ENCODE measurements at places on chromosomes 1 and 21.

- peak; percentile 6 for DNase-seq
Measured at GRCh38 chr21:22791986-22792560, 1793.9 kb downstream of the NCAM2 start.

GRCh38 chr1:34162852-34163766 lies 1.9 kb downstream of the CSMD2 start:
- DNase-seq: peak; percentile 89

- no peak for DNase-seq
Measured at GRCh38 chr1:211650904-211651303, 24.5 kb downstream of the NEK2 start.

DNA sequence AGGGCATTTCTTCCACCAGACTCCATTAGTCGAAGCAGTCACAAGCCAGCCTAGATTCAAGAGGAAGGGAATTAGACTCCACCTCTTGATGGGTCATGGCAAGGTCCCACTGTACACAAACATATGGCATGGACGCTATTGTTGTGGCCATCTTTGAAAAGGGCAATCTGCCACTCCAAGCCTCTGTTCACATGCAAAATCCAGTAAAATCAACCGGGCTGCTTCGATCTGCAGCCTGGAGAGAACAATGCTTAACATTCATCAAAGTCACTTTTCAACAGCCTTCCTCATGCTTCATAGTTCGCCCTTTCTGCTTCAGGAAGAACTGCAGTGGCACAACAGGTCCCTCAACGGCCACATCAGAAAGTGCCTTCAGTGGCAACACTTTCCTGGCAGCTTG lies 28.0 kb upstream of the GJB5 start:
- DNase-seq: no peak

DNA sequence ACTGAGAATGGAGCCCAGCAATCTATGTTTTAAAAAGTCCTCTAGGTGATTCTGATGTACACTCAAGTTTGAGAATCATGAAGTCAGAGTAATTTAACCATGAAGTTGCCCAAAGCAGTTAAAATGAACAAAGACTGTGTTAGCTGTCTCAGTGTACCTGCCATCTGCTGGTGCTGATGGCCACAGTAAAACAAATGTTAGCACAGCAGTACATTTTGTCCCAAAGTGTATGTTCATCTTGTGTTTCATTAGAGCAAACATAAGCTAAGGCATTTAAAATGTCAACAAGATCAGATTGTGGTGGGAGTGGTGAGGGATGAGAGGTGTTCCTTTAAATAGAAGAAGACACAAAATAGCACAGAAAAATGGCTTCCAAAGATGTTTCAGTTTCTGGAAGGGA lies 31.1 kb downstream of the FYB2 start:
- DNase-seq: no peak

- no peak for DNase-seq
Measured at GRCh38 chr21:28233536-28234220, 759.0 kb downstream of the LTN1 start.

GRCh38 chr1:24928689-24929397 lies 1.2 kb downstream of the RUNX3 start:
- DNase-seq: no peak

GRCh38 chr1:111563619-111564018 lies 56.0 kb upstream of the RAP1A start:
- peak; percentile 42 for DNase-seq

GRCh38 chr21:41029571-41029970 lies 138.4 kb upstream of the BACE2 start:
- no peak for DNase-seq

- DNase-seq: no peak
Measured at GRCh38 chr1:235553112-235553551, 48.9 kb upstream of the B3GALNT2 start.

DNA sequence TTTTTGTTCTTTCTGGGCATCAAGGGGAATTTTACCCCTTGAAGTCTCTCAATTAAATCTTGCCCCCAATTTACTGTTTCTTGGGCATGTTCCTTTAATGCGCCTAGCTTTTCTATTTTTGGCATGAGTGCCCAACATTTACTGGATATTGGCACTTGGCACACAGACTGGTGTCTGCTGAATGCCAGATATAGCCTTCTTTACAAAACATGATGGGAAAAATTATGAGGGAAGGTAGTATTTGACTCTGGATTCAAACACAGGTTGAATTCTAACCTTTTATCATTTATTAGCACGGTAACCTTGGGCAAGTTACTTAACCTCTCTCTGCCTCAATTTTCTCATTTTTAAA lies 88.3 kb upstream of the GPR52 start:
- no peak for DNase-seq

DNA sequence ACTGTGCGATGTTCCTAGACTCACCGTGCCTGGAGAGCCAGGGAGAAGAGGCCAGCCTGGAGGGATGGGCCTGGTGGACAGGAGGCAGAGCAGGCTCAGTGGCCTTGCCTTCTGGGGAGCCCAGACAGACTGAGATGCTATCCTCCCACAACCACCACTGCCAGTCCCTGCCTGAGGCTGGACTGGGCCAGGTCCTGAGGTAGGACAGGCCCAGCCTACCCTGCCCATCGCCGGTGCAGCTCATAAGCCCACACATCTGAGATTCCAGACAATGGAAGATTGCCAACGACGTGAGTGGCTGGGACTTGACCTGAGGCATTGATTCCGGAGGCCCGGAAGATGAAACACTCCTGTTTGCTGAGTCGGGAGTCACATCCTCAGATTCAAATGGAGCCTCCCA lies 5.8 kb downstream of the CLEC20A start:
- DNase-seq: no peak

DNA sequence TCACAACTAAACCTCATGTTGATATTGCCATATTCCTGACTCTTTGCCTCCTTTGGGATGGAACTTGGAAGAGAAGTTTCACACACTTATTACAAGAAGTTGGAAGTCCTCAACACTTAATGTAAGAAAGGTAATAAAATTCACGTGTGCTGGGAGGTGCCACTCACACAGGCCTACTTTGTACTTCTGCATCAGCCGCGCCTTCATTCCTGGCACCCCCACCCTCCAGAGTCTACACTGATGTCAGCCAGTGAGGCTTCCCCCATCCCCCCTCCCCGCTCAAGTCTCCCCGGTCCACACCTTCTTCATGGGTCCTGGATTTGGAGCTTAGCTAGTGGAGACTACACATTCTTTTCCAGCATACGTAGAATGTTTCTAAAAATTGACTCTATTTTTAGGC lies 24.8 kb upstream of the SLC45A1 start:
- no peak for DNase-seq

- peak; percentile 23 for DNase-seq
Measured at GRCh38 chr1:46653405-46653958, 14.7 kb downstream of the ATPAF1 start.

- DNase-seq: no peak
Measured at GRCh38 chr1:178644308-178645120, 80.5 kb upstream of the RALGPS2 start.

DNA sequence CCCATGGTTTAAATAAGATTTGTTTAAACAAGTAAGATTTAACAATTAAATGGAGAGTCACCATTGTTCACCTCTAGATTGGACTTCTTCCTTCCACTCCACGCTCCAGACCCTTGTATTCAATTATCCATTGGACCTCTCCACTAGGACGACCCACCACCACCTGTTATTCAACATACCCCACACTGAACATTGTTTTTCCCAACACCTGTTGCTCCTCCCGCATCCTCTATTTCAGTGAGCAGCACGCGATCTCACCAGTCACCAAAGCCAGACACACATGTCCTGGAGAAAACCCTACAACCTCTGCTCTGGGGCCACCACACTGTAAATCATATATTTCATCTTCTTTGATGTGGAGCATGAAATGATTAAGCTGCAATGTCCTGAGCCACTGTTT lies 28.6 kb downstream of the ATP8B2 start:
- no peak for DNase-seq

- no peak for DNase-seq
Measured at GRCh38 chr1:160844447-160845232, 18.0 kb downstream of the CD244 start.

- DNase-seq: peak; percentile 24
Measured at GRCh38 chr1:156898161-156898566, 4.6 kb downstream of the PEAR1 start.

DNA sequence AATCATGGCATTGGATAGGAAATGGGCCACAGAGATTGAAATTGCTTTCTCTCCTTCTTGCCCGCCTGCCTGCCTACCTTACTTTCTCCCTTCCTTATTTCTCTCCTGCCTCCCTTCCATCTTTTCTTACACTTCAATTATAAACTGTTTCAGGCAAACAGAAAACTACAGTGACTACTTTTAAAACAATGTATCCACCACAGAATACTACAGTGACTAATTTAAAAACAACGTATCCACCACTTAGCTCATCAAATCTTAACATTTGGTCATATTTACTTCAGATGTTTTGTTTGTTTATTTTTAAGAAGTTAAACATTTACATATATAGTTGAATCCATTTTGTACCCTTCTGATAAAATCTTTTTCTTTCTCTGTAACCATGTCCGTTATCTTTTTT lies 54.4 kb downstream of the SNRPE start:
- peak; percentile 23 for DNase-seq

- DNase-seq: no peak
Measured at GRCh38 chr1:25167269-25168192, 64.8 kb downstream of the SYF2 start.

DNA sequence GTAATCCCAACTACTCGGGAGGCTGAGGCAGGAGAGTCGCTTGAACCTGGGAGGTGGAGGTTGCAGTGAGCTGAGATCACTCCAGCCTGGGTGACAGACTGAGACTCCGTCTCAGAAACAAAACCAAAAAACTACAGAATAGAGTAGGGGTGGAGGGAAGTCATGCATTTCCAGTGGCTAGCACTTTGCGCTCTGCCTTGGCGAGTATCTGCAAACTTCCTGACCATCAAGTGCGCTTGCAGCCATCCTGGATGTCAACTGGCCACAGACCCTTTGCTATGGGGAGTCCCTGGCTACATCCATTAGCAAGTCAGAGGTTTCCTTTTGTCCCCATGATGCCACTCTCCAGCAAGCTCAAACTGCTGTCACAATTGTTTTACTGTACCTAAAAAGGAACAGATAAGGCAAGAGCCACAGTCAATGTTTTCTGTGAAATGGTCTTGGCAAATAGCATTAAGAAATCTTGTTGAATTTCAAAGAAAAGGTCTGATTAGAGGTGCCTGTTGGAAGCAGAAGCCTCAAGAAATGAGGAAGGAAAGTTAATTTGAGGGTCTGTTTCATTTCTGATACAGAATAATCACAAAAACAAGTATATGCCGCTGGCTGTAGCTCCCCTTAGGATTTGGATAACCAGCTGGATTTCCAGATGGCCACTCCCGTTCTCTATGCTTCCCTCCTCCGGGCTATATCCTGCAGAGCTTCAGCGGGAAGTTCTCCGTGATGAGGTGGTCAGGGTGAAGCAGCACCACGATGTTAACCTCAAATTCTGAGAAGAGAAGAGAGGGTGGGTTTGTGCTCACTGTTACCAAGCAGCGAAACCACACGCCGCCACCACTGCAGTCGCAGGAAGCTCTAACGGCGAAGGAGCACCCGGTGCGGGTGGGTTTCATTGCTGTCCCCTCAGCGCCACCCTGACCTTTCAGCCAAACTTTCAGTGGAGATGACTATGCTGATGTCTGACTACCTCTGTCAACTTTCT lies 42.0 kb downstream of the VPS26C start:
- DNase-seq: no peak

DNA sequence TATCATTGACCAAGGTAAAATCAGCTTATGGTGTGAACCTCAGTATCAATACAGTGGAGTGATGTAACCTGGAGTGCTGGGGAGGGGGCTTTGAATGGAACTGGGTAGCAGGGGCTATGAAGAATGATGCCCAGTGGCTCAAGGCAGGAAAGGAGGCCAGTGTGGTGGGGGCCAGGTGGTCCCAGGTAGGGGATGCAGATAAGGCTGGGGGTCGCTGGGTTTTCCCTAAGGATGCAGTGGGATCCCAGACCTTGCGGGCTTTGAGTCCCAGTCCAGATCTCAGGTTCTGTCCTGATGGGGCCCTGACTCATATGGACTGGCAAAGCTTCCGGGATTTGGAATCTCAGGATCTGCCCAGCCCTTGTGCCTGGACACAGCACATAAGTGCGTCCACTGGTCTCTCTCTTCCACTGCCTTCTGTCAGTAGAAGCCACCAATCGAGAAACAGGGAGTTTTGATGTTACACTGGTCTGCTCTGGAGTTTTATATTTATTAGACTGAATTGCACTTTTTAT lies 52.0 kb downstream of the S100B start:
- no peak for DNase-seq

DNA sequence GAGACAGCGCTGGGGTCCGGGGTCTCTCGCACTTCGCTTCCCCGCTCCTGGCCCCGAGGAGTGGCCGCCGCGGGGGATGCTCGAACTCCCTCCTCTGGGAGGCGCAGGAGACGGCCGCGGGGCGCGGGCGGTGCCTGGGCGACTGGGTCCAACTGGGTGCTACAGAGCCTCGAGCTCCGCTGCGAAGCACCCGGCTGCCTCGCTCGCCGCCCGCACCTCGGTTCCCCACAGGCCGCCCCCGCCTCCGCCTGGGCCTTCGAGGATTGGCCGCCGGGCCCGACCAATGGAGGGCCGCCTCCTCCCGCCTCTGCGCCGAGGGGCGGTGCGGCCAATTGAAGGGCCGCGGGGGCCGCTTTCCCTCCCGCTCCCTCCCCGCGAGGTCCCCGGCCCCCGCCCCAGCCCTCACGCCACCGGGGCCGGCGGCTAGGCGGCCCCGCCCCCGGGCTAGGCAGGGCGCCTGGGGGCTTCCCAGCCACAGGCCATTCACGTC lies at the start of gene CNN3:
Gene CNN3, minus strand, starts transcription at position 196 of the 490 bp plus-strand sequence. CDS start 216 bp downstream, outside the sequence.
- DNase-seq: peak; percentile 83

- no peak for DNase-seq
Measured at GRCh38 chr1:2433936-2434655, 21.7 kb upstream of the PEX10 start.
